ENCODE measurements at places on chromosomes 5 and 9. TPM values are rescaled to one million over a fixed set of nuclear protein-coding genes. Genes with fewer than 3 reads are reported as not detected.

Gene NAIF1
- 14.3 TPM for total RNA-seq

Gene FGF10
- total RNA-seq, result 7.3 TPM

Gene PCDHA4
- total RNA-seq, result 0.29 TPM

Gene CHSY3
- 1.7 TPM for total RNA-seq

Gene OR4F3
- total RNA-seq, result 0.33 TPM

Gene AK8
- total RNA-seq, result 1.6 TPM

Gene GIN1
- total RNA-seq, result 7.1 TPM

Gene QRFP
- total RNA-seq, result not detected

Gene PTGDS
- 36.7 TPM for total RNA-seq

Gene DELE1
- 54.3 TPM for total RNA-seq

Gene TRAPPC13
- 18.7 TPM for total RNA-seq

Gene PCDHB13
- under 0.01 TPM for total RNA-seq

Gene KIF4B
- total RNA-seq, result 0.15 TPM

Gene ANKRD31
- total RNA-seq, result under 0.01 TPM

Gene EGFL7
- total RNA-seq, result 6.3 TPM

Gene SLC45A2
- not detected for total RNA-seq

Gene ADAMTS19
- total RNA-seq, result 0.73 TPM

Gene ANKRD20A1
- total RNA-seq, result 0.73 TPM

Gene JADE2
- 46.5 TPM for total RNA-seq

Gene MYMK
- not detected for total RNA-seq

Gene BARHL1
- not detected for total RNA-seq

Gene DMRT3
- not detected for total RNA-seq

Gene UBE2QL1
- total RNA-seq, result not detected

Gene LRRC19
- total RNA-seq, result not detected

Gene ECSCR
- total RNA-seq, result 0.33 TPM

Gene PURA
- total RNA-seq, result 18.2 TPM

Gene ZNF618
- 10.4 TPM for total RNA-seq

Gene SLC36A2
- total RNA-seq, result not detected

Gene FLT4
- total RNA-seq, result 0.15 TPM

Gene FIBCD1
- 17.5 TPM for total RNA-seq

Gene C9orf78
- 33.6 TPM for total RNA-seq

Gene C7
- total RNA-seq, result 0.83 TPM

Gene FRMD3
- 0.44 TPM for total RNA-seq

Gene ZNF883
- 7.9 TPM for total RNA-seq

Gene ZNF169
- 5.0 TPM for total RNA-seq

Gene KCNN2
- 0.44 TPM for total RNA-seq

Gene HSPA5
- 247 TPM for total RNA-seq

Gene NKD2
- total RNA-seq, result 4.6 TPM

Gene EIF4EBP3
- total RNA-seq, result 1.5 TPM

Gene SLC22A5
- 3.6 TPM for total RNA-seq

Gene ANKRD18A
- total RNA-seq, result 7.0 TPM

Gene STKLD1
- 1.2 TPM for total RNA-seq

Gene MARCHF11
- total RNA-seq, result not detected

Gene TGFBI
- 1,490 TPM for total RNA-seq

Gene CCDC152
- total RNA-seq, result 5.8 TPM

Gene FGF1
- total RNA-seq, result 2.6 TPM
